Activated CD8-positive, alpha-beta memory T cell treated with anti-CD3 and anti-CD28 coated beads for 1 hour (primary cell): ENCODE measurements at places on chromosomes 11 and 22.

DNA sequence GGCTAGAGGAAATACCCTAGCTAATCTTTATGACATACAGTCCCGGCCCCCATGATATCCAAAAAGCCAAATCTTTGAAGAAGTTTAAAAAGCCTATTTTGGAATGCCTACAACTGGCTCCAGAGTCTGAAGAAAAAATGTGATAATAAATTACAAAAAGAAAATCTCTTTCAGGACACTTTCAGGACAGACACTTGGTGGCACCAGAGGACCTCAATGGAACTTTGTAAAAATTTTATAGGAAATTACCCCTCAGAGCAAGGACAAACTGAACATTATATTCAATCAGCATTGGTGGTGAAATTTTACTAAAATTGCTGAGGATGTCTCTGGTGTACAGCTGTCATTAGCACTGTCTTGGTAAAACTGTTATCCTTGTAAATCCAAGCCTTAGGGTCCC, 81.0 kb downstream of the CCDC73 start:
- no peak for DNase-seq

DNA sequence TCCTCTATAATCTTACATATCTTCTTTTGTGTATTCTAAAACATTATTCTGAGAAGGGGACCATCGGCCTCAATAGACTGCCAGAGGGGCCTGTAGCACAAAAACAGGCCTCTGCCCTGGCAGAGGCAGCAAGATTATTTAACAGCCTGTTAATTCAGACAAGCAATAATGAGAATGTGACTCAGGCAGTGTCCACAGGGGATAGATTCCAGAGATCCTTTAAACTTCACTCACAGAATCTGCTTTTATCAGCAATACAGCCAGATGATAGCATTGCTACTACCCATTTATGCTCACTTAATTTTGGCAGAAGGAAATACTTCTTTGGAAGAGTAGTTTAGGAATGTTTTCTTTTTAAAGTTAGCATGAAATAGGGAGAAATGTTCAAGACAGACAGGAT, 44.9 kb downstream of the AAMDC start:
- no peak for DNase-seq

DNA sequence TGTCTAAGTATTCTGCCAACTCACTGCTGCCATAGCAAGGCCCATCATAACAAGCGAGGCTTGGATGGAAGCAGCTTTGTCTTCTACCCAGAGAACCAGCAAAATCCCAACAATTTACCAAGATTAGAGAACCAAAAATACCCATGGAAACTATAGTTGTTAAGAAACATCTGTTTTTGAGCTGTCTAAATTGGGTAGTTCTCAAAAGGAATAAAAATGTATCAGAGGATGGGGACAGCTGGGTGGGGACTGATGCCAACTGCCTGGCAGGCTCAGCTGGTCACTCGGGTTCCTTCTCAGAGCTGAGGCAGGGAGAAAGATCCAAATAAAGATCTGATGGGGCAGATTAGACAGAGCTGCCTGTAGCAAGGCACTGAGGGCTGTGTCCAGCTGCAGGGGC, 85.9 kb upstream of the GRK3 start:
- DNase-seq: no peak

GRCh38 chr22:29715240-29715639, 4.6 kb upstream of the CABP7 start:
- DNase-seq: no peak

DNA sequence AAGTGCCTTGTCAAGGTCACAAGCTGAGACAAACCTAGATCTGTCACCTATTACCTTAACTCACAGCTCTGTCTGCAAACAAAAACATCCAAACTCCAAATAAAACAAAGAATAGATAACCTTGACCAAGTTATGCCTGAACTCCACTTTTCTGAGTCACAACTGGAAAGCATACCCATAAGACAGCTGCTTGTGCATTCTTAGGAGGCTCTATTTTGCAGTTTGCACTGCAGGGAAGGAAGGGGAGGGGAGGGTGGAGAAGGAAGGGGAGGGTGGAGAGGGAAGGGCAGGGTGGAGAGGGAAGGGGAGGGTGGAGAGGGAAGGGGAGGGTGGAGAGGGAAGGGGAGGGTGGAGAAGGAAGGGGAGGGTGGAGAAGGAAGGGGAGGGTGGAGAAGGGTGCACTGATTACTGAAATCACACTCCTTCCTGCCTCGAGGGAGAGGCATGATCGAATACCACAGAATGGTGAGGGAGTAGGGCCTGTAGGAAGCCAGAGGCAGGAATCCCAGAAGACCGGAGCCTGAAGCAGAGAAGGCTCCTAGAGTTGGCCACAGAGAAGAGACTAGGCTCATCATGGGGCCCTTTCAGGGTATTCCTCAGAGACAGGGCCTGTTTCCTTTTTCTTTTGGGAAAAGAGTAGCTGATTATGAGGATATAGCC, 5.7 kb upstream of the OR52K2 start:
- DNase-seq: no peak

GRCh38 chr22:47198801-47199251, 436.4 kb downstream of the TBC1D22A start:
- no peak for DNase-seq

DNA sequence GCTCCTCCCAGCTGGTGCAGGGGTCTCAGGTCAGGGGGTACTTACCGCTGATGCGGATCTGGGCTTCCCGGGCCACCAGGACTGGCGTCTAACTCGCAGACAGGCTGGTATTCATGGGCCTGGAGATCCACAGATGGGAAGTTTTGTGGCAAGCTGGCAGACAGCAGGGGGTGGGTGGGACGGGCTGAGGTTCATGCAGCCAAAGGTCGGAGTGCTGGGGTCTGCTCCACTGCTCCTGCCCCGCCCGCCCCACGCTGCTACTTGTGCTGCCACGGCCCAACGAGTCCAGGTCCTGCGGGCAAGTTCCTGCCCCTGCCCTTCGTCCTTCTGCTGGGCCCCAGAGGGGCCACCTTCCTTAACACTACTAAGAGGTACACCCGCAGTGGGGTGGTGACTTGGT, 3.1 kb downstream of the ACY3 start:
- no peak for DNase-seq

DNA sequence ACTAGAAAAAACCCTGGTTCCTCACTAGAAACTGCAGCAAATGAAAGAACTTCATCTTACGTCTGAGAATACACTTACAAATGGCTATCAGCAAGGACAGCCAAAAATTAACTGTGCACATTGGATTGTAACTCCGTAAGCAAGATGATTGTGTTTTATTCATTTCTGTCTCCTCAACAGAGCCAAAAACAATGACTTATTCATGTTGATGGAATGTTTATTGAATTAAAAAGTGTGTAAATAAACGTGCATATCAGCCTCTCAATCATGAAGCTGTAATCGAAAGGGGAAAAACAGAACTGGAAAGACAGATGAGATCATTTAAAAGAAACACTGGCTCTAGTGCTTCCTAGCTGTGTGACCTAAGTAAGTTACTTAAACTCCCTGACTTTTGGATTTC, 307.5 kb upstream of the ZC3H12C start:
- DNase-seq: no peak

- DNase-seq: no peak
These were observed 3.9 kb downstream of the CSTF3 start for GRCh38 chr11:33157103-33158027.

DNA sequence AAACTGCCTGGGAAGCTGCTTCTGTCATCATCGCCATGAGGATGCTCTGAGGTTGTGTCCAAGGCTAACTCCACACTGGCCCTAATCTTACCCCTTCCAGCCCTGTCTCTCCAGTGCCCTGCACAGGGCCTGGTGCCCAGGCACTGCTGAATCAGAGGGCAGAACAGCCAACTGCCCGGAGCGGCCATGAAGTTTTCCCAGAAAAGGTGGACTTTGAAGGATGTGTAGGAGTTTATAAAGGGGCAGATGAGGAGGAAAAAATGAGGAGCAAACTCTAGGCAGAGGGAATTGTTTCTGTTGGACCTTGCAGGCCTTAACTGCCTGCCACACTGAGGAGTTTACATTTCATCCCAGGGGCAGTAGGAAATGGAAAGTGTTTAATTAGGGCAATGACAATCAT, 39.4 kb upstream of the TCF20 start:
- no peak for DNase-seq

DNA sequence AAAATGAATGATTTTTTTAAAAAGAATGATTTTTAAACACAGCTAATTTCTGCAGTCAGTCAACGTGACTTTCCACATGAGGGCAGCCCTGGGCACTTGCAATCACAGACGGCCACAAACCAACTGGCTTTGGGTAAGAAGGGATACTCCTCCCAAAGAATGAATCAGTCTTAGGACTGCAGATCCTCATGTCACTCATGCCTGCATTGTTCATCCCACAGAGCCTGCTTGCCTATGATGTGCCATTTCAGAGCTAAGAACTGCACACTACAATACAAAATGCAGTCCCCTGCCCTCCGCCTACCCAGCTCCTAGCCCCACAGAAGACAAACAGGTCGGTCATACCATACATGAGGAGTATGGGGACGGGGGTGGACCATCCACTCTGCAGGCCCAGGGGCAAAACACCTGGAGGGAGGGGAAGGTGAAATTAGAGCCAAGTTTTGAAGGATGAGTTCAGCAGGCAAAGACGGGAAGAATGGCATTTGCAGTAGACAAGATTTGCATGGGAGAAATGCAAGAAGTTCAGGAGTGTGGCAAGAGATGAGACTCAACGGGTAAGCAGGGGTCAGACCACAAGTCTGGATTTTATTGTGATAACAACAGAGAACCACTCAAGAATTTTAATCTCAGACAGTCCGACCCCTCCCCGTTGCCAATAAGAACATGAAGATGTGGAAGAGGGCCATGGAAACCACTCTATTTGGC, 24.7 kb downstream of the PACSIN2 start:
- DNase-seq: no peak

DNA sequence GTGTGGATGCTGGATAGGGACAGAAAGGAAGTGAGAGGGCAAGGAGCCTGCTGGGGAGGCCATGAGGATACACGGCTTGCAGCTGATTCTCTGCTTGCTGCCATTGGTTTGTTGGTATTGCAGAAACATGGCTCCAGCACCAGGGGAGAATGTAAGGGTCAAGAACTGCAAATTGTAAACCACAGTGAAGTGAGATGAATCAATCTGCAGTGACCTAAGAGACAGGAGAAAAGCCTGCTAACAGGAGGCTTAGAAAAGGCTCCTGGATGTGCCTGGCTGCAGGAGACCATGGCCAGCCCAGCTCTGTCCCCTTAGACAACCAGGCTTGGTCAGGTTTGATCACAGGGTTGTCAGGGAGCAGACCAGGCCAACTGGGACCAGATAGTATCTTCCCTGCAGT, 233.7 kb upstream of the CADM1 start:
- DNase-seq: no peak

- no peak for DNase-seq
These were observed 3.8 kb downstream of the EHD1 start for GRCh38 chr11:64874308-64875240.

- DNase-seq: no peak
These were observed 8.1 kb downstream of the APIP start for GRCh38 chr11:34907934-34908593.

- no peak for DNase-seq
These were observed 34.0 kb upstream of the P4HA3 start for GRCh38 chr11:74345420-74345819.

GRCh38 chr11:87374038-87374807, 336.5 kb downstream of the TMEM135 start:
- DNase-seq: no peak

DNA sequence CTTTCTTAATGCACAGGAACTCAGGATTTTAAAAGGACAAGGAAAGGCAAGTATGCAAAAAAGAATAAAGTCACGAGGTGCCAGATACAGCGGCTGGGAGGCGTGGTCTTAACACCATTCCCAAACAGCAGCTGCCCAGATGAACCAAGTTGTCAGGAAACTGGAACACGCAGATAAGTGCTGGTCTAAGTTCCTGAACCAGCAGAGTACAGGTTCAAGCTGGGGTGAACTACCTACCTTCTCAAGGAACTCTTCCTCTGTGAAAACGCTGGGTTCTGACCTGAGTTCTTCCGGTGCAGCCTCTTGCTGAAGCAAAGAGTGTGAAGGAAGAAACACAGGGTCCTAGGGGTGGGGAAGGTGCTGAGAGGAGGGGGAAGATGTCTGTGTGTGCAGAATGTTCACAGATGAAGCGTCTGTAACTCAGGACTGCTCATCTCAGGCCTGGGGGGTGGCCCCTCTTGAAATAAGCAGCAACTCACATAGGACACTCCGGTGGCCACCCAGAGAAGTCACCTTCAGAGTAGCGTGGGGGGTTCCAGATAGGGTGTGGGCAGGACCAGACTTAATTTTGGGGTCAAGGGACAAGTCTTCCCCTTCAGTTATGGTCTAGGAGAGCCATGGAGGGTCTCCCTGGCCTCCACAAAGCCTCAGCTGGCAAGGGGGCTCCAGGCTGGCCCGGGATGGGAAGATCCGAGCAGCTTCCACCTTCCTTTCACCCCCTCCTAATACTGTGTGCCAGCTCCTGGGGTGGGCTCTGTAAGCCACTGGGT, 3.2 kb downstream of the TPST2 start:
- DNase-seq: no peak

DNA sequence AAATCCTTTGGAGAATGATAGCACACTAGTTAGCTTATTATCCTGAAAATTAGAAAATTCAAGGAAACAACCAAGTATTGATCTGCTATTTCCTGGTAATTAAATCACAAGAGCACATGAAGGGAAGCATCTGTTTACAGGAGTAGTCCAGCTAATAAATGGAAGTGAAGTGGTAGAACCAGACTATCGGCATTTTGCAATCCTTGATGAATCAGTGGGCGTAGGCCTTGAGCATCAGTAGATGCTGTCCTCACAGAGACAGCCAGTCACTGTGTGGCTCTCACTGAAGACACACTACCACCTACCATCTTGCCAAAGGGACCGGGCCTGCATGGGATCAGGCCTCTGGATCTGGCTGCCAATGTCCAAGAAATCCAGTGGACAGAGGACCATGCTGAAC, 69.8 kb downstream of the FBLN1 start:
- DNase-seq: no peak

DNA sequence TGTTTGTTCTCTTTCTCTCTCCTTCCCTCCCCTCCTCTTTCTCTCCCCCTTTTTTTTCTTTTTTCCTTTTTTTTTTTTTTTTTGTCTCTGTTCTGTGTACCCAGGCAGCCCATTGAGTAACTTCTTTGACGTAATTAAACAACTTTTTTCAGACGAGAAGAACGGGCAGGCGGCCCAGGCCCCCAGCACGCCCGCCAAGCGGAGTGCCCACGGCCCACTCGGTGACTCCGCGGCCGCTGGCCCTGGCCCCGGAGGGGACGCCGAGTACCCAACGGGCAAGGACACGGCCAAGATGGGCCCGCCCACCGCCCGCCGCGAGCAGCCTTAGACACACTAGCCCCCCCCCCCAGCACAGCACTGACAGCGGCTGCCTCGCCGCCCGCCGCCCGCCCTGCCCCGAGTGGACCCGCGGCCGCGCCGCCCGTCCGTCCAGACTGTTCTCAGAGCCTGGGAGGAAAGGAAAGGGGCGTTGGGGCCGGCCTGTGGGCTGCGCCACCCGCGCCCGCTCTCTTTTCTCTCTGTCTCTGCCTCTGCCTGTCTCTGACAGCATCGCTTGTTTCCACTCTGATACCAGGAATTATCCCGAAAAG, 26.1 kb downstream of the MOB2 start:
- DNase-seq: no peak
